ENCODE measurements at places on chromosomes 1 and 21.

DNA sequence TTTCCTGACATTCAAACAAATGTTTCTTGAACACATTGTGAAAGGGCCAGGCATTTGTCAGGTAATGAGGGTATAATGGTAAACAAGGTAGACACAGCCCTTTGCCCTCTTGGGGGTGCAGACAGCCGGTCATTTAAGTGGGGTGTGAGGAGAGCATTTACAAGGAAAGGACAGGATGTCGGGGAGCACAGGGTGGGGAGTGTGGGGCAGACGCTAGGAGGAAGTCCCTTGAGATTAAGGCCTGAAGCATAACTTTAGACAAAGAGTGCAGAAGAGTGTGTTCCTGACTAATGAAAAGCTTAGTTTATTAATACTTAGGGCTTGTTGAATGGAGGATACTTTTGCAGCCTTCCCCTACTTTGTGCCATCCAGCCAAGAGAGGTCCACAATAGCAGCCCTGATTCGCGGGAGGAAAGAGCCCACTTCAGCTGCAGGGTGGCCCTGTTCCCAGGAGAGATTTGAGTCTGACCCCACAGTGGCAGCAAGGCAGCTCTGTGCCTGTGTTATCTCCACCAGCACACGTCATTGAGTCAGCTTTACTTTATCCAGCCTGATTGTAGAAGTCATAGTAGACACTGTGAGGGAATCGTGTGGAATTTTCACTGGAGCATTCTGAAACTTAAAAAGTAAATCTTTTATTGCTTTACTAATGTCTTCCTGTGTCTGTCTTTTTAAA lies 35.1 kb downstream of the MPZL1 start:
- DNase-seq, result no peak

DNA sequence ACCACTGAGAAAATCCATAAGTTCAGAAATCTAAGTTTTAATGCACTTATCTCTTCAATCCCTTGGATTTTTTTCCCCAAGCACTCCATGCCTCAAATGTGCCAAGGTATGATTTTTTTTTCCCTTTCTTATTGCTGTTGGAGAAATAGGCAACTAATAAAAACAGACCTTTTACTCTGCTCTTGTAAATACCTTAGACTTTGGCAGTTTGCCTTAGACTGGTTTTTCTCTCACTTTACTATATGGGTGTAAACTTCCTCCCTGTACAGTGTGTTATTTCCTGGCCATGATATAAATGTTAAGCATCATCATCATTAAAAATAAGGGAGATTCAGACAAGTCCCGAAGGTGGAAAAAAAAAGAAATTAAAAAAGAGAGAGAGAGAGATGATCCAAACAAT lies 65.7 kb downstream of the LRRC8C start:
- no peak for DNase-seq

GRCh38 chr1:216293683-216294082 lies 129.6 kb downstream of the USH2A start:
- DNase-seq, result no peak

DNA sequence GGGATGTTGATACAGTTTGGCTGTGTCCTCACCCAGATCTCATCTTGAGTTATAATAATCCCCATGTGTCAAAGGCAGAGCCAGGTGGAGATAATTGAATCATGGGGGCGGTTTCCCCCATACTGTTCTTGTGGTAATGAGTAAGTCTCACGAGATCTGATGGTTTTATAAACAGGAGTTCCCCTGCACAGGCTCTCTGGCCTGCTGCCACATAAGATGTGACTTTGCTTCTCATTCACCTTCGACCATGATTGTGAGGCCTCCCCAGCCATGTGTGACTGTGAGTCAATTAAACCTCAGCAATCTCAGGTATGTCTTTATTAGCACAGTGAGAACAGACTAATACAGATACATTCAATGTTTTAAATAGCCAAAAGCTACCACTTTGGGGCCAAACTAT lies 41.1 kb downstream of the SLC35F3 start:
- no peak for DNase-seq

GRCh38 chr1:74429580-74429979 lies 82.8 kb downstream of the LRRC53 start:
- DNase-seq, result no peak

- DNase-seq, result no peak
Measured at GRCh38 chr21:42970946-42971653, 3.3 kb upstream of the PKNOX1 start.

DNA sequence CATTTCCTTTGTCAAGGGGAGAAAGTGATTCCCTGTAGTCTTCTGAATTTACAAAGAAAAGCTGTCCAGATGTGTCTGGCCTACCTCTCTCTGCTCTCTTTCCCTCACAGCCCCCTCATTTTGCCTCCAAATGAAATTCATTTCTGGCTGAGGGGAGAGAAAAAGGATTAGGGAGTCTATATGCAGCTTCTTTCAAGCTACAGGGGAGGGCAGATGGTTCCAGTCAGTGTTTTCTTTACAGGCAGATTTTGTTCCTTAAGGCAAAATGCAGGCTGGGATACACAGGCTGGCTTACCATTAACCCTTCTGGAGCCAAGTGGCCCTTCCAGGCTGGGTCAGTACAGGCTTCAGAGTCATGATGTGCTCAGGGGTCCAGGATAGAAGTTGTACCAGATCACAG lies 198.1 kb upstream of the USP24 start:
- no peak for DNase-seq

DNA sequence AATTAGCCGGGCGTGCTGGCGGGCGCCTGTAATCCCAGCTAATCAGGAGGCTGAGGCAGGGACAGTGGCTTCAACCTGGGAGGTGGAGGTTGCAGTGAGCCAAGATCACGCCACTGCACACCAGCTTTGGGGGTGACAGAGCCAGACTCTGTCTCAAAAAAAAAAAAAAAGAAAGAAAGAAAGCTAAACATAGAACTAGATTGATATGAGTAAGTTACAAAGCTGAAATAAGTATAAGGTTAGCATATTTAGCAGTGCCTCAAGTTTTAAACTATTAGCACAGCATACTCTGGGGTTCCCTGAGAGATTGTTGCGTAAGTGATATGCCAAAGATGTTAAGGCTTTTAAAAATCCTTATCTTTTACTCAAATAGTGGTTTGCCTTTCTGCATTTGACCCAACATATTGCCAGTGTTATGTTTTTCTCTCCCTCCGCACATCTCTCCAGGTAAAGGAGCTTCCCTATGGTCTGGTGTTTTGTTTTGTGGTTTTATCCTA lies 126.1 kb downstream of the CD247 start:
- no peak for DNase-seq

DNA sequence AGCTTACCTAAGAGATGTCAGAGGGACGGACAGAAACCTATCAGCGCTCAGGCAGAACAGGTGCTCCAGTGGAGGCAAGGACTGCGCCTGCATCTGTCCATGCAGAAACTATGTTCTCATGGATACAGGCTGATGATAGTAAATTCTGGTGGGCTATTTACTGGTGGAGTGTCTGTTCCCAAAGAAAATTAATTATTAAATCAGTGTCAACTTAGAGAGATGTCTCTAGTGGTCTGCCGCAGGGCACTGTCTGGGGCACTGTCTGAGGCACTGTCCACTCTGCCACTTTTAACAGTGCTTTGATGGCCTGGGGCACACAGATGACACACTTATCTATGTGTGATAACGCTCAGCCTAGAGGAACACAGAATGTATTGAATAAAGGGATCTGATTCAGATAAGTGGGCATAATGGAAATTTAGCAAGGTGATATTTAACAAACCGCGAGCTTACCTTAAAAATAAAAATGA lies 148.1 kb downstream of the RGS7 start:
- no peak for DNase-seq

GRCh38 chr1:109255097-109255651 lies 5.8 kb downstream of the CELSR2 start:
- no peak for DNase-seq

DNA sequence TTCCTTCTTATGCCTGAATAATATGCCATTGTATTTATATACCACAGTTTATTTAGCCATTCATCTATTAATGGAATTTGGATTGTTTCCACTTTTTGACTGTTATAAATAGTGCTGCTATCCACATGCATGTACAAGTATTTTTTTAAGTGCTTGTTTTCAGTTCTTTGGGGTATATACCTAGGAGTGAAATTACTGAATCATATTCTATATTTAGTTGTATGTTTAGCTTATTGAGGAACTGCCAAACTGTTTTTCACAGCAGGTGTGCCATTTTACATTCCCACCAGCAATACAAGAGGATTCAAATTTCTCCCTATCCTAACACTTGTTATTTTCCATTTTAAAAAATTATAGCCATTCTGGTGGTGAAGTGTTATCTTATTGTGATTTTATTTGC lies 7.6 kb upstream of the HJV start:
- DNase-seq, result no peak

DNA sequence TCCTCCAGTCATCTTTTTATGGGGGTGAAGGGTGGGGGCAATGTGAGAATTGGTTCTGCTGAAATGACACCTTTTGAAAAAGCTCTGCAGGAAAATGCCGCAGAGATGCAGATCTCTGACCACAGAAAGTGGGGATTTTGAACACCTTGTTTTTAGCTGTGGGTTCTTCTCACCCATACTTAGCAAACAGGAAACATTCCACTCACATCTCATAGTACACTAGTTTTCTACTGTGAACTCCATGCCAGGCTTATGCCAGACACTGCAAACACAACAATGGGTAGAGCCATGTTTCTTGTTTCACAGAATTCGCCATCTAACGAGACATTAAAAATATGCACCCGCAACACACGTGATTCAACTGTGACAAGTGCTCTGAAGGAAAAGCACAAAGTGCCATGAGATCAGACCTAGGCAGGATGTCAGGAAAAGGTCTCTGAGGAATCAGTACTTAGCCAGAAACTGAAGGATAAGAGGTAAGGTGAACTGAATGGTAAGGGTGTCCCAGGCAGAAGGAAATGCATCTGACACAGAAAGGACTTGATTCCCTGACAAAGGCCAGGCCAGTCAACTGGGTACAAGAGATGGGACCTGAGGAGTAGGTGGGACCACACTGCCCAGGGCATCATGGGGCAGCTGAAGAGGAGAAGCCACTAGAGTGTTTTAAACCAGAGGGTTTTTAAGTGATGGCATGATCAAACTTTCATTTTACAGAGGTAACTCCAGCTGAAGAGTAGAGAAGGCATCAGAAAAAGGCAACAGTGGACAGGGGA lies 83.8 kb upstream of the JAK1 start:
- no peak for DNase-seq

GRCh38 chr1:184691719-184692324 lies 62.8 kb downstream of the EDEM3 start:
- DNase-seq, result peak; percentile 54

- DNase-seq, result no peak
Measured at GRCh38 chr1:68307378-68307787, 75.1 kb upstream of the WLS start.

DNA sequence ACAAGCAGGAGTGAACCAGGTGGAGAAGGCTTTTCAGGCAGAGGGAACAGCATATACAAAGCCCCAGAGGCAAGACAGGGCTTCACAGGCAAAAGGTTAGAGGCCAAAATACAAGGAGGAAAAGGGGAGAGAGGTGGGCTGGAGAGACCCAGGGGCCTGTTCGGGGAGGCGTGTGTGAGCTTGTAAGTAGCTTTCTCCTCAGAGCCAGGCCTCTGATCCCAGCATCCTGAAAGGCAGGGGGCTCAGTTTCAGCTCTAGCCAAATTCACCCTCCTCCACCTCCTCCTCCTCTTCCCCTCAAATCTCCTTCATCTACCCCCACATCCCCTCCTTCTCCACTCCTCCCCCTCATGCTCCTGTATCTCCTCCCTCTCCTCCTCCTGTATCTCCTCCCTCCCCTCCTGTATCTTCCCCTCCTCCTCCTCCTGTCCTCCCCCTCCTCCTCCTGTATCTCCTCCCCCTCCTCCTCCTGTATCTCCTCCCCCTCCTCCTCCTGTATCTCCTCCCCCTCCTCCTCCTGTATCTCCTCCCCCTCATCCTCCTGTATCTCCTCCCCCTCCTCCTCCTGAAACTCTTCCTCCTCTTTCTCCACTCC lies 148.6 kb downstream of the ST6GALNAC5 start:
- DNase-seq, result no peak

DNA sequence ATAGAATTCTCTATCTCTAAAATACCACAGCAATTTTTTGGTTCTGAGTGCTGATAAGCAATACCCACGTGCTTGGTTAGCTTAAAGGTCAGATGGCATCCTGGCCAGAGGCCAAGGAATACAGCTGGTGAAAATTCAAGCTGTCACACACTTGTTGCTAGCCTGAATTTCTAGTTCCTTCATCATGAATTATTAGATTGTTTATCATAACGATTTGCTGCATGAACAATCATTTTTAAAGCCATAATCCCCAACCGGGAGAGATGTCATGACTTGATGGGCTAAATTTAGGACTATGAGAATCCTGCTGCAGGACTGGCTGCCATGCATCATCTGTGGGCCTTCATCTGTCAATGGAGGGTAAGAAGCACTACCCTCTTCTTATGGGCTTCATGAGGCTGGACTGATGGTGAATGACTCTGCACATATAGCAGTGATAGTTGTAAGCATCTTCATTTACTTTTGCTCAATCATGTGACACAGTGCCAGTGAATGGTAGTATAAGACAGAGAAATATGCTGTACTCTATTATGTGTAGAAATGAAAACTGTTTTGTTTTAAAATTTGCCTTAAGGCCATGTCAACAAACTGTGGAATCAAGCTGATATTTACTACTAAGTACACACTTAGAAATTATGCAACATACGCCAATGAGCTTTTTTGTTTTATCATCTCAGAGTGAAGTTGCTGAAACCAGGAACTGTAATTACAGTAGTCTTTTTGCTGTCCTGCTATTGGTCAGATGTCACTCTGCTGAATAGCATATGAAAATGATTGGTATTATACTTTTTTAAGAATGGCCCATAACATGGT lies 80.5 kb upstream of the RALGPS2 start:
- no peak for DNase-seq

Measured in cerebellum (tissue), 4 donors.